Stimulated activated naive CD4-positive, alpha-beta T cell treated with Interleukin-2 at 50 U/mL for 16 hours (primary cell): ENCODE measurements at places on chromosomes 12 and 14.
A peak's percentile ranks its signal among the peaks of the same experiment; 100 is the strongest.

DNA sequence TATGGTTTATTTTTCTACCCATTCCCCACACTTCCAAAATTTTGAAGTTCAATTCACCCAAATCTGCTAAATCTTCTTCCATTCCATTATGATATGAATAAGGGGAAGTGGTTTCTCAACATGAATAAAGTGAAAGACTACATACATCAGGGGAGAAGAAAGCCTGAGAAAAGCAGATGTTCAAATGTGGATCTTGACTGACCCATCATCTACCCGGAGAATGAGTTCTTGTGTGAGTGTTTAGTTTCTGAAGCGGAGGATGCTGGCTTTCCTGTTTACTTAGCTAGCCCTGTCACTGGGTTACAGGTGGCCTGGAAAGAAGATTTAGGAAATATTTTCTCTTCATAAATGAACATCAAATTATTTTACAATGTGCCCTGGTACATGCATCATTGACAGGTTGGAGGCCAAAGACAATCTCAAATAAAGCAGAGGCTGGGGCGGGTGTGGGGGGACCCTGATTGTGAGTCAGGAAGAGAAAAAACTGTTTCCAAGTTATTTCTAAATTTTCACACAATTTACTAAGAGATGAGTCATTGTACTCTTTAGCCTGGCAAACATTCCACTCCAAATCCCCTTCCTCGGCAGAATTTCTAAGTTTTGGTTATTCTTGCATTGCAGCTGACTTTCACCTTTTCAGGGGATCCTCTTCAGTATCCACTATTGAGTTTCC is 135.6 kb downstream of the SLC25A21 start:
- DNase-seq = no peak

GRCh38 chr14:65628664-65629063 is 216.1 kb downstream of the FUT8 start:
- DNase-seq = no peak

- DNase-seq = peak; percentile 71
Observed at GRCh38 chr12:56488041-56488955, at the start of gene GLS2. TSS of gene GLS2 (minus strand) at chr12:56488161. CDS start at chr12:56488118, 43 bp downstream.

- DNase-seq = no peak
Observed at GRCh38 chr12:107545737-107546353, 139.8 kb upstream of the PWP1 start.

DNA sequence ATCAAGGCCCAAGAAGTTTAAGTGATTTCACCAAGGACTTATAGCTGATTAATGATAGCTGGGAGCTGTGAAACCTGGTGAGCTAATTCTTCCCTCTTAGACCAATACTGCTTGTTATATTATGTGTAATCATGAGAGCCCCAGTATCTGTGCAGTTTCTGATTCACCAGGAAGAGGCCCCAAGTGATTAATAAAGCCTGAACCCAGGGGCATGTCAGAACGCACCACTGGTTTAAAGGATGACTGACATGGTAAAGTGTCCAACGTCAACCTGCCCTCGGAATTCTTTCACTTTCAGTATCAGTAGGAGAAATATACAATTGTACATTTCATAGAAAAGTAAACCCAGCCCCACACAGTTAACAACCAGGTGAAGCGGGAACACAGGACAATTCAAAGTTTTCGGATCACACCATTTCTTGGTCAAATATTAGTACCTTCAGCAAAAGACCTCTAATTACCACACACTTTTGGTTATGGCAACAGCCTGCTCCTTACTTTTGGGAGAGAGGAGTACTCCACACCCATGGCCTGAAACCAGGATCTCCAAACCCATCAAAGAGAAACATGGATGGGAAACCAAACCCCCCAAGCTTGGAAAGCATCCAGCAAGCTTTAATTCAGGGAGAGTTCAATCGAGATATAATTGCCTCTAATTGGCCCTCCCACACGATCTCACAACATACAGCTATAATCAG is 28.5 kb downstream of the TMCC3 start:
- DNase-seq = peak; percentile 46

GRCh38 chr12:120468325-120468820 is 1.2 kb downstream of the SRSF9 start:
- no peak for DNase-seq

DNA sequence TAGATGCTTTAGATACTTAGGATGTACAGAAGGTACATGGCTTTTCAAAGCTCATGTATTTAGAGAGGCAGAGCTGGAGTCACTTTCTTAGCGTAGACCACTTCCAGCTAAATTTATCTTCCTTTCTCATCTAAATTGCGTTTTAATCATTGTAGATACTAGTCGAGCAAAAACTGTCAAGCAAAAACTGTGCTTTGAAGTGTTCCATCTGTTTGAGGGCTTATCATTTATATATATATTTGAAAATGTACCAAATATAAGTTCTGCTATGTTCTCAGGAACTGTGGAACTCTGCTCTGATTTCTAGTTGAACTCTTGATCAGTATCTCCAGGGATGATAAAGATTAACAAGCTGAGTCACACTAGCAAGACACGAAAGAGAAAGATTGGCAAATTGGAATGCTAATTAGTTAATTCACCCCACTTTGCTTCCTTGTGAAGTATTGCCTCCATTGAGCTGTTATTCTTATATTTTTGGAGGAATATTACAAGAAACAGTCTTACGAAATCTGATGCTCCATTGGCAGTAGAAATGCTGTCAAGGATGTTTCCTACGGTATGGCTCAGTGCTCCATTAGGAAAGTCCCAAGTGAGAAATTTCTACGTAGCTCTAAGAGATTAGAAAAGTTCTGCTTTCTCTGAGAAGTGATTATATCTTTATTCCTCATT is 310.7 kb downstream of the AEBP2 start:
- DNase-seq = no peak

- DNase-seq = no peak
Observed at GRCh38 chr12:617304-617915, 45.8 kb downstream of the NINJ2 start.
